ENCODE measurements at places on chromosomes 1 and 21.

DNA sequence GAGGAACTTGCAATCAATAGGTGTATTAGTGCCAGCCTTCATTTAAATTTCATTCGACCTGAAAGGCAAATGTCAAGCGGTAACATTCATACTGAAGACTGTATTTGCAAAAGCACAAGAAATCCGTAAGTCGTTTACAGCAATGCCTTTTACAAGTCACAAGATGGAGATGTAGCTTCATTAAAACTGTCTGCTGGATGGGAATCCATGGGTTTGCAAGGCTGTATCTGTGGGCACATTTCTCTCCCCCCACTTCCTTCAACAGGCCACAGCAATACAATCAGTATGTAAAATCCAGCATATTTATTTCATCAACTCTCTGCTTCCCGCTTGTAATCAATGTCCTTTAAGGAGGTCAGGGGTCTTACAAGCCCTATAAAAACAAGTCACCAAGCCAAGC lies 147.1 kb downstream of the SLC45A1 start:
- no peak for DNase-seq

DNA sequence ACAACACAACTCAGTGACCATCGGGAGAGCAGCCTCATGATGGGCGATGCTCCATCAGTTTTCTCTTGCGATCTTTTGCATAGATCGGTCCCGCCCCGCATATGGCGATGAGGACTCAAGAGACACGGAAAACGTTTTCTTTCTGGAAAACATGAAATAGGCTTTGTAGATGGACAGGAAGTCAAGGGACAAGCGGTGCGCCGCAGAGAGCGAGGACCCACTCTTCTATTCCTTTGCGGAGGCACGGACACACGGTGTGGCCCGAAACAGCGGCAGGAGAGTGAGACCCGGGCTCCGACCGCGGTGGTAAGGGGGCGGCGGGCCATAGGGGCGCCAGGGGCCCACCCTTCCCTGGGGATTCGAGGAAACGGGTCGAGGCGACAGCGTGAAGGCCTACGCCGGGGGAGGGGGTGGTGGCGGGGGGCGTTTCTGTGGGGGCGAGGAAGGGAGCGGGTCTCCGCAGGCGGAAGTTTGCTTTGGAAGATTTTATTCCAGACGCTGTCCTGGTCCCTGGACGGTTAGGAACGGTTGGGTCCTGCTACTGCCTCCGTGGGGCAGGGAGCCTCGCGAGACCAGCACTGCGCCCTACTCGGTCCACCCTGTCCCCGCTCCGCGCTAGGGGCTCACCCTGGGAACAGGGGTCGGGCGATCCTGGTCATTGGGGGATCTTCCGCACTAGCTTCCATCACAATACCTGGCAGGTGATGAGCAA lies 796 bp upstream of the TDRKH start:
- peak; percentile 3 for DNase-seq

GRCh38 chr1:68358439-68358838 lies 91.3 kb downstream of the RPE65 start:
- DNase-seq = no peak

DNA sequence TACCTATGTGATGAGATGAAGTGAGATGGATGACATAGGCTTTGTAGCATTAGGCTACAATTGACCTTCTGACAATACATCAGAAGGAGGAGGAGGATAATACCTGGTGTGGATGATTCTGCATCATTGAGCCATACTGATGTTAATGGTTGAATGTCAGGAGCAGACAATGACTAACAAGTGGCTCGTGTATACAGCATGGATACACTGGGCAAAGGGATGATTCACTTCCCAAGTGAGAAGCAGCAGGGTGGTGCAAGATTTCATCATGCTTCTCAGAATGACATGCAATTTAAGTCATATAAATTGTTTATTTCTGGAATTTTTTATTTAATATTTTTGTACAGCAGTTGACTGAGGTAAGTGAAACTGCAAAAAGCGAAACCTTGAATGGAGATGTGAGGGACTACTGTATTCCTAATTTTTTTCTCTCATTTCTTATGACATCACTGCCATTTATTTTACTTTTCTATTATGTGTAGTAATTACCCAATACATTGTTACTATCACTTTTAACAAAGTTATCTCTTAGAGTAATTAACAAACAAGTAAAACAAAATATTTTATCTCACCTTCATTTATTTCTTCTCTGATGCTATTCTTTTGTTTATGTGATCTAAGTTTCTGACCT lies 34.4 kb upstream of the COP1 start:
- DNase-seq = no peak

GRCh38 chr1:111269825-111270406 lies 20.7 kb upstream of the CHIA start:
- no peak for DNase-seq

DNA sequence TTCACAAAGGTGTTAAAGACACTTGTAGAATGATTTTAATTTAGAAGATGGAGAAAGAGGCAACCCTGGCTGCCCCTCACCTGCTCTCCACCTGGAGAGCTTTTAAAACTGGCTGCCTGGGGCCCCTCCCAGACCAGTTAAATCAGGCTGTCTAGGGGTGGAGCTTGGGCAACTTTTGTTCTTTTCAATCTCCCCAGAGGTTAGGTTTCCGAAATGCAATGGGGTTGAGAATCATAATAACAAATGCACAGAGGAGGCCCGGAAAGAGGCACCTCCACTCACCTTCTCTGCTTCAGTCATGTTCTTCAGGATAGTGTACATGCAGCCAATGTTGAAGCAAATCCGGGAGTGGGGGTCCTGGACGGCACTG lies 400 bp downstream of the NCF2 start:
- no peak for DNase-seq

DNA sequence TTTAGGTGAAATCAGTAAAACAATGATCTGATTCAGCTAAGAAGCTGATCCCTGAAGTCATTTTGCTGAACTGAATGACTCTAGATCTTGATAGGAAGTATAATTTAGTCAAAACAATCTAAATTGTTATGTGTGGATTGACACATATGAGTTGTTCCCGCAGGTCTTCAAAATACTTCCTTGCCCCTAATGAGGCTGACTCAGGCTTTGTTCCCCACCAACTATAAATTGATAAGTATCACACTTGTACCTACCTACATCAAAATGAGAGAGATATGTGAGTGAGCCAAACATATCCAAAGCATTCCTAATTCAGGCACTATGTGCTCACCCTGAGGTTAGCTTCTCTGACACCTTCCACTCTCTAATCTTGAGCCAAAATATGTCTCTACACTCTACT lies 507.1 kb downstream of the PLPP3 start:
- DNase-seq = no peak

GRCh38 chr1:89556726-89557444 lies 32.3 kb downstream of the LRRC8B start:
- DNase-seq = no peak

DNA sequence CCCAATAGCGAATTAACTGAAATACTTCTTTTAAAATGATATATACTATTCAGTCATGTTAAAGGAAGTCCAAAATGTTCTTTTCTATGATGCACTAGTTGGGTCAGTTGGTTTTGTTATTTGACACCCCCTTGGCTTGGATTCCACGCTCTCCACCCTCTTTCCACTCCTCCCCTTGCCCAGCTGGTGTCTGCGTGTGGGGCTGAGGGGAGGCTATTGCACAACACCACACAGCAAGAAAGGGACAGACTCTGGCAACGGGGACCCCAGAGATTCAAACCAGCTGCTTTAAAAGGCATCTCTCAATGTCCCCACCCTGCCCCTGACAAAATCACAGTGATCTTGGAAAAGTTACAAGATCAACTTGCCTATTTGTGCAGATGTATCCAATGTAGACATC lies 394.3 kb downstream of the TGFB2 start:
- DNase-seq = no peak

DNA sequence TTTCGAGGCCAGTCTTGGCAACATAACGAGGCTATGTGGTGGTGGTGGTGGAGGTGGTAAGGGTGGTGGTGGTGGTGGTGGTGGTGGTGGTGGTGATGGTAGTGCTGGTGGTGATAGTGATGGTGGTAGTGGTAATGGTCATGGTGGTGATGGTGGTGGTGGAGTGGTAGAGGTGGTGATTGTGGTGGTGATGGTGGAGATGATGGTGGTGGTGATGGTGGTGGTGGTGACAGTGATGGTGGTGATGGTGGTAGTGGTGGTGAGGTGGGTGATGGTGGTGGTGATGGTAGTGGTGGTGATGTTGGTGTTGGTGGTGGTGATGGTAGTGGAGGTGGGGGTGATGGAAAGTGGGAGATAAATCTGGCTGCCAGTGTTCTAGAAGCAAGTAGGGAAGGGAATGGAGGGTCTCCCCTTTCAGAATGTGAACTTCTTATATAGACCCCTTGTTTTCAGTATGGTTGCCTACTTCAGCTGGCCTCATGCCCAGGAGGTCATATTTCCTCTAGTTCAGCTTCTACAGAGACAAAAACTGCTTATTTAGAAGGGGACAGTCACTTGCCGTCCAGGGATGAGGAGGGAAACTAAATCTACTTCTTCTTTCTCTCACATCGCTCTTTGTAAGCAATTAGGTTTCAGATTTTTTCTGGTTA lies 27.5 kb downstream of the SH3BGR start:
- no peak for DNase-seq

DNA sequence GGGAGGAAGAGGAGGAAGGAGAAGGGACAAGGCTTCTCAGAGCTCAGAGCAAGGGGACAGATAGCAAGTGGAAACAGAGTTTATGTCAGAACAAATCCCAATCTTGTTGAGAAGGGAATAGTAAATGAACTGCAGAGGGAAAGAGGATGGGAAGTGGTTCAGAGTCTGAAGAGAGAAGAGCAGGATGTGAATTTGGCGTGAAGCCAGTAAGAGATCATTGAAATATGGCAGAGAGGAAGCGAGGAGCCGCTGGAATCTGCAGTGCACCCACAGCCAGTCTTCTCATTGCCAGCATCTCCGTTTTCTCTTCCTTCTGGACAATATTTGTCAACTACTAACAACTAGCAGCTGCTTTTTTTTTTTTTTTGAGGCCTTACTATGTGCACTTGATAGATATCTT lies 19.1 kb downstream of the OLFML3 start:
- DNase-seq = no peak

GRCh38 chr1:69523461-69523860 lies 44.3 kb upstream of the LRRC7 start:
- DNase-seq = no peak

- no peak for DNase-seq
Measured at GRCh38 chr1:173430677-173431303, 46.3 kb upstream of the PRDX6 start.

- no peak for DNase-seq
Measured at GRCh38 chr21:15552914-15553494, 176.8 kb upstream of the USP25 start.

DNA sequence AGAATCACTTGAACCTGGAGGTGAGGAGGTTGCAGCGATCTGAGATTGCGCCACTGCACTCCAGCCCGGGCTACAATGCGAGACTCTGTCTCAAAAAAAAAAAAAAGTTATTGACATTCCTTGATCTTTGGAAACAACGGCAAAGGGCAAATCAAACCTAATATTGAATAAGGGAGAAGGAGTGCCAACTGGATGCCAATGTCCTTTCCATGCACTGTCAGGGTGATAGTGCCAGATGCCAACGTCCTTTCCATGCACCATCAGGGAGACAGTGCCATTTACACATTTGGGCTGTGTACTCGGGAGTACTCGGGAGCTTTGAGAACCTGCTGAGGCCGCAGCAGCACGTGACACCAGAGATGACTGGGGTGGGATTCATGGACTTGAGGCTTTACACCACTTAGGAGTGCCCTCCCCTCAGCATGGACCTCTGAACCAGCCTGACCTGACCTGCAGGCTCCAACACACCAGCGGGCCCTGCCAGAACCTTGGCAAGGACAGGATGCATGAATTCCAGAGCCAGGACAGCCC lies 34.5 kb upstream of the SOD1 start:
- DNase-seq = no peak

- DNase-seq = no peak
Measured at GRCh38 chr1:22808676-22809483, 98.2 kb downstream of the EPHB2 start.

DNA sequence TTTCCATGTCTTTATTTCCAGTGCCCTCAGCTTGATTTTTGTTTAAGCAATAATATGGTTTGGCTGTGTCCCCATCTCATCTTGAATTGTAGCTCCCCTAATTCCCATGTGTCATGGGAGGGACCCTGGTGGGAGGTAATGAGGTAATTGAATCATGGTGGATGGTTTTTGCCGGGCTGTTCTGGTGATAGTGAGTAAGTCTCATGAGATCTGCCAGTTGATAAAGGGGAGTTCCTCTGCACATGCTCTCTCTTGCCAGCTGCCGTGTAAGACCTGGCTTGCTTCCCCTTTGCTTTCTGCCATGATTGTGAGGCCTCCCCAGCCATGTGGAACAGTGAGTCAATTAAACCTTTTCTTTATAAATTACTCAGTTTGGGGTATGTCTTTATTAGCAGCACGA lies 559.6 kb upstream of the ADAMTS5 start:
- no peak for DNase-seq

DNA sequence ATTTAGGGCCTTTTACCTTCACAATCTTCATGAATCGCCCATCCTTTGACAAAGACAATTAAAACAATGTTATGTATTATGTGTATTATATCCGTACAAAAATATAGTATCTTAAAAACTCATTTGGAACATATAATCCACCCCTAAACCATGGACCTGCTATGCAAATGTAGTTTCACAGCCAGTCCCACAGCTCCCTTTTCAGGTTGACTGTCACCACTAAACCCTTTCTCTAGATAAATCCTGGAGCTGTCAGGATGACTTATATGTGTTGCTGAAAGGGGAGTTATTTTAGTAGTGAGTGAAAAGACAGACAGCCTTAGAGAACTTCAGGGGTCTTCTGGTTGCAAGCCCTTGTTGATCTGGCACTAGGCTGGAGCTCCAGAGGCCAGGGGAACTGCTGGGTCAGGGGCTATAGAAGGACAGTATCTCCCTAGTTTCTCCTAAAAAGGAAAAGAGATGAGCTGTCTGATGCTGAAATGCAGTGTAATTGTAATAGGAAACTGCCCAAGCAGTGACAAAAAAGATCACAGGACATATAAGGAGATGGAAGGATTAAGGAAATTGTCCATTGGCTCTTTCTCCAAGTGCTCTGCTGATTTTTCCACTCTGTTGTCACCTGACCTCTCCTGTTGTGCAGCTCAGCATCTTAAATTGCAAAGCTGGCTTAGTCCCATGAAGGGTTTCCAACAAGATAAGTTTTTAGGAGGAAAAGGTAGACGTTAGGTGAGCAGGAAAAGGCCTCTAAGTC lies 127.7 kb downstream of the S1PR1 start:
- DNase-seq = no peak

DNA sequence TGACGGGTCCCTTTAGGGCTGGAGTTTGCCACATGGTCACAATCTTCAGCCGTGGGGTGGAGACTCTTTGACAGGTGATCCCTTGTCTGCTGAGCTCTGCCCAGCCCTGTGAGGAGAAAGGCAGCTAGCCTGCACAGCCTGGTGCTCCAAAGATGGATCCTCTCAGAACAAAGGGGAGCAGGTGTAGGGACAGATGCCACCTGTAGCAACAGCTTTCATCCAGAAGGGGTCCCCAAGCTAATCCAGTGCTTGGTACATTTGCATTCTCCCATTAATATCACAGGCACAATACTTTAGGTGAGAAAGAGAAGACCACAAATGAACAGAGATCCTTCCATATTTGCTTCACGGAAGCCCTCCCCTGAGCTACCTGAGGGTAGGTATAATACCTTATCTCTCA lies 93.2 kb downstream of the CCDC185 start:
- no peak for DNase-seq

All from NCI-H510A (cell line).